CD4-positive, alpha-beta T cell (primary cell): ENCODE measurements at places on chromosomes 12 and 14. TPM values are rescaled to one million over a fixed set of nuclear protein-coding genes. Genes with fewer than 3 reads are reported as not detected.

DNA sequence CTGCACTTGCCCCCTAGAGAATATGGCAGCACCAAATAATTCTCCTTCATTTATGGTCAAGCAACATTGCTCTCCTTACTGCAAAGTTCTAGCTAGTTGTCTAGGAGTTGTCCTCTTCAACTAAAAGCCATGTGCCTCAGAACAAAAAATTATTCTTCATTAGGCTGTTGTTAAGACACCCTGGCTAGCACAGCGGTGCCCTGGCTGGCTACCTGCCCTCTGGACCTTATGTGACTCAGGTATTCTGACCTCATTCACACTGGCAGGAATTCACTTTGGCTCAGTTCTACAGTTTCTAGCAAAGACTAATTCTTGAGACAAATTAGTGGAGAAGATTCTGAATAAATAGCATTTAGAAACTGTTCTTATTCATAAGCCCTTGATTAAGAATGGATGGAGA is 224.4 kb upstream of the KRR1 start:
- DNase-seq, result no peak
- H3K36me3 ChIP-seq, result no peaks in the 10 kb centered on the region
- no peak overlapping the region for H3K27ac ChIP-seq

GRCh38 chr12:122471324-122472226 is 29.2 kb downstream of the ZCCHC8 start:
- H3K4me3 ChIP-seq, result no peak overlapping the region
- H3K4me1 ChIP-seq, result no peaks in the 10 kb centered on the region
- no peaks in the 10 kb centered on the region for H3K27me3 ChIP-seq
- H3K27ac ChIP-seq, result no peak overlapping the region

DNA sequence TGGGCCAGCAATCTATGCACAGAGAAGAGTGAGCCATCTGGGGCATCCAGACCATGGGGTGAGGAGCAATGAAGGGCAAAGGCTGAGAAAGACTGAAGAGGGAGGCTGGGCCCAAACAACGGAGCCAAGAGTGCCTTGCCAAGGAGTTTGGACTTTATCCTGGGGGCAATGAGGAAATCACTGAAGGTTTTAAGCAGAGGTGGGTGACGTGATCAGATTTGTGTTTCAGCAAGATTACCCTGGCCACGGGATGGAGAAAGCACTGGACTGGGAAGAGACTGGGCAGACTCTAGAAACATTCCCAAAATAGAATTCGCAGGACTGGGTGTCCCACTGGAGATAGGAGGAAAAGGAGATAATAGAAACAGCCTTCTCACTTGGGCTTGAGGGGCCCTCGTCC is 65.3 kb downstream of the DPF3 start:
- H3K4me3 ChIP-seq, result no peak overlapping the region
- H3K27ac ChIP-seq, result no peak overlapping the region
- H3K27me3 ChIP-seq, result no peaks in the 10 kb centered on the region
- H3K36me3 ChIP-seq, result no peaks in the 10 kb centered on the region

GRCh38 chr14:91929700-91930099 is 17.8 kb downstream of the FBLN5 start:
- no peak for DNase-seq
- H3K4me1 ChIP-seq, result no peaks in the 10 kb centered on the region
- no peaks in the 10 kb centered on the region for H3K36me3 ChIP-seq
- no peak overlapping the region for H3K4me3 ChIP-seq
- H3K27ac ChIP-seq, result no peak overlapping the region
- H3K27me3 ChIP-seq, result no peaks in the 10 kb centered on the region

GRCh38 chr12:6061660-6062059 is 62.8 kb downstream of the VWF start:
- no peak overlapping the region for H3K4me3 ChIP-seq
- peaks cover 5% of the 10 kb centered on the region for H3K4me1 ChIP-seq
- H3K27me3 ChIP-seq, result peaks cover 5% of the 10 kb centered on the region

- H3K4me3 ChIP-seq, result no peak overlapping the region
- DNase-seq, result no peak
- no peak overlapping the region for H3K27ac ChIP-seq
- no peaks in the 10 kb centered on the region for H3K4me1 ChIP-seq
- H3K27me3 ChIP-seq, result no peaks in the 10 kb centered on the region
Observed at GRCh38 chr14:77838831-77839511, 39.1 kb downstream of the ADCK1 start.

DNA sequence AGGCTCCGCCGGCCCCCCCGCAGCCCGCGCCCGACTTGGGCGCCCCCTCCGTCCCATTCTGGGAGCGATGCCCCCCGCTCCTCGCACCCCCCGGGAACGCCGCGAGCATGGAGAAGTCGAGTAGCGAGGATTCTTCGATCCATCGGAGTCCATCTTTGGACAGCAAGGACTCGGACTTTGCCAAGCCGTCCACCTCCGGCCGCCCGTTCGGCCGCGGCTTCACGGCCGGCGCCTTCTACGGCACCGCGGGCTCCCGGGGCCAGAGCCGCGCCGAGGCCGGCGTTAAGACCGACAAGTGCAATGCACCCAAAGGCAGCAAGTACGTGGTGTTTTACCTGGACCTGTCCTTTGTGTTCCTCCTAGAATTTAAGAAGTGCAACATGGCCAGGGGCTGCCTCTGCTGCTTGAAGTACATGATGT is 123.6 kb downstream of the TSPAN9 start:
- no peak overlapping the region for H3K4me3 ChIP-seq
- H3K36me3 ChIP-seq, result no peaks in the 10 kb centered on the region
- peaks cover 6% of the 10 kb centered on the region for H3K4me1 ChIP-seq
- no peak for DNase-seq
- H3K27me3 ChIP-seq, result peaks cover 30% of the 10 kb centered on the region

DNA sequence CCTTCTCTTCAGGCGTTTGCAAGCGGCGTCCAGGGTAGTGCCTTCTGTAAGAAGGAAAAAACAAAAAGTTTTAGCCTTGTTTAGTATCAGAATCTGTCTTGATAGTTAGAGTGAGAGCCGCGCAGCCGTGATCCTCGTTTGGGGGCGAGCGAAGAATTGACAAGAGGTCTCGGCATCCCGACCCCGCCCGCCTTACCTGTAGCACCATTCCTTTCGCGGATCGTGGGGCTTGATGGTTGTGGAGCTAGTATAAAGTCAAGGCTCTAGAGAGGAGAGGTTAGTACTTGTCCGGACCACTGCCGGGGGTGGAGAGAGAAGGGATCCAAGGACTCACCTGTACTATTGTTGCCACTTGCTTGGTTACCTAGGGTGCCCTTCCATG is 494 bp downstream of the TMTC3 start:
- H3K27me3 ChIP-seq, result no peaks in the 10 kb centered on the region
- H3K36me3 ChIP-seq, result peaks cover 8% of the 10 kb centered on the region
- peak overlapping the region; percentile 83 for H3K4me3 ChIP-seq
- peak overlapping the region; percentile 82 for H3K27ac ChIP-seq
- peaks cover 12% of the 10 kb centered on the region for H3K4me1 ChIP-seq

DNA sequence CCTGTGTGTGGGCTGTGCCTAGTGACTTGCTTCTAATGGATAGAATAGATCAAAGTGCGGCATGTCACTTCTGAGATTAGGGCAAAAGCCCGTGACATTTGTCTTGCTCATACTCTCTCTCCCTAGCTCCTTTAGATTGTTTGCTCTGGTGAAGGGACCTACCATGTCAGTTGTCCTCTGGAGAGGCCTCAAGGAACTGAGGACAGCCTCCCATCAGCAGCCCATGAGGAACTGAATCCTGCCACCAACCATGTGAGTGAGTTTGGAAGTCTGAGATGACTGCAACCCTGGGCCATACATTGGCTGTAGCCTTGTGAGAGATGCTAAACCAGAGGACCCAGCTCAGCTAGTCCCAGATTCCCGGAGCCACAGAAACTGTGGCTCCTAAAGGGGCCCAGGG is 101.6 kb upstream of the ESRRB start:
- H3K27me3 ChIP-seq, result peaks cover 6% of the 10 kb centered on the region
- no peaks in the 10 kb centered on the region for H3K4me1 ChIP-seq
- no peak overlapping the region for H3K4me3 ChIP-seq
- no peak for DNase-seq

DNA sequence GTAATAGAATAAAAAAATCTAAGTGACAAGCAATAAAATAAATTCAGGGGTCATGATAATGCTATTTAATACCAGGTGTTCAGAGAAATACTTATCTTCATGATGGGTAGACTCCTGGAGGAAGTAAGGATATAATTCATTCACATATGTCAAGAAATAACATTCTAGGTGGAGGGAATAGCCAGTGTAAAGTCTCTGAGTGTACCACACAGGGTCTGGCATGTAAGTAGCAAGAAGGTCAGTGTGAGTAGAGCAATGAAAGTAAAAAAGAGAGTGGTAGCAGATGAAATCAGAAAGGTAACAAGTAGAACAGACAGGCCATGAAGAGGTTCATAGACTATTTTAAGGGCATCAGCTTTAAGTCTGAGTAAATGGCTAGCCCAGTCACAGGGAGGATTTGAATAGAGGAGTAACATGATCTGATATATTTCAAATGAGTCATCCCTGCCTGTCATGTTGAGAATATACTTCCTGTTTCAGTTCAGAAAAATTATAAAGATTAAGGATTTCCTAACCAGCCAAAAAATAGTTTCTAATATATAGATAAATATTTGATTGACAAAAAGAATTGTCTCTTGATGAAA is 519.9 kb downstream of the C12orf50 start:
- DNase-seq, result no peak
- no peaks in the 10 kb centered on the region for H3K4me1 ChIP-seq
- H3K36me3 ChIP-seq, result no peaks in the 10 kb centered on the region
- H3K27me3 ChIP-seq, result no peaks in the 10 kb centered on the region
- H3K4me3 ChIP-seq, result no peak overlapping the region

DNA sequence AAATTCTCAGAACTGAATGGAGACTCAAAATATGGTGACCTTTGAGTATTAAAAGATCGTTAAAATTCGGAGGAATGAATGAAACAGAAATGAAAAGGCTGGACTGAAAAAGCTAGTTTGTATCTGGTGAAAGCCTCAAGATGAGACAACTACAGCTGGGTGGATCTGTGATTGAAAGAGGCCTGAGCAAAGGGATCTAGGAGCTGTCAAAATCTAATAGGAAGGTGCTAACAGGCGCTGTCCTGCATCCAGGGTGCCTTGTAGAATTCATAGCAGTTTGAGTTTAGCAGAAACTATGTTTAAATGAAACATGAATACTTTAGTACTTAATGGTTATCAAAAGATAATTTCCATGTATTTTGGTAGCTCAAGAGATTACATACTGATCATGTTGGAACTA is 2.3 kb downstream of the YY1 start:
- peaks cover 4% of the 10 kb centered on the region for H3K36me3 ChIP-seq
- peaks cover 53% of the 10 kb centered on the region for H3K4me1 ChIP-seq
- no peaks in the 10 kb centered on the region for H3K27me3 ChIP-seq
- no peak for DNase-seq
- peak overlapping the region; percentile 78 for H3K4me3 ChIP-seq

DNA sequence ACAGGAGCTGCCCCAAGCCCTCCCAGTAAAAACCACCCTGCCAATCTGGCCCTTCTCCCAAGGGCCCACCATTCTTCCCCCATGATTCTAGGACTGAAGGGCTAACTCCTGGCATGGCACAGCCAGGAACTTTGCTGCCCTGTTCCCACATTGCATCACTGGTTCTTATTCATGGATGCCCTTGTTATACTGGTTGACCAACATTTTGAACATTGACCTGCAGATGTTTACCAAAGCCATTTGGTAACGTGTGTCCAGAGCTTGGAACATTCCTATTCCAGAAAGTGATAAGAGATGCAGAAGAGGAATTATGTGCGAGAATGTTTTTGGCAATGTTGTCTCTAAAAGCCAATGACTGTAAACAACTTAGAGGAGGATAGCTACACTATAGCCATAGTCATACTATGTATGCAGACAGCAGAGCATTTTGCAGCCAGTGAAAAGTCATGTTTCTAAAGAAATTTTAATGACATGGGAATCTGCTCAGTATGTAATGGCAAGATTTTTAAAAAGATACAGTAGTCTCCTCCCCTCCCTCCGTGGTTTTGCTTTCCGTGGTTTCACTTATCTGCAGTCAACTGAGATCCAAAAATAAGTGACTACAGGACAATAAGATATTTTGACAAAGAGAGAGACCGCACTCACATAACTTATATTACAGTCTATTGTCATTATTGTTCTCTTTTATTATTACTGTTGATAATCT is 108.8 kb downstream of the DAAM1 start:
- no peaks in the 10 kb centered on the region for H3K27me3 ChIP-seq
- no peak for DNase-seq
- H3K36me3 ChIP-seq, result no peaks in the 10 kb centered on the region
- H3K27ac ChIP-seq, result no peak overlapping the region

- no peak overlapping the region for H3K4me3 ChIP-seq
- DNase-seq, result no peak
- H3K27ac ChIP-seq, result no peak overlapping the region
- no peaks in the 10 kb centered on the region for H3K27me3 ChIP-seq
- H3K36me3 ChIP-seq, result no peaks in the 10 kb centered on the region
Observed at GRCh38 chr14:87615822-87616679, 376.9 kb downstream of the GALC start.

GRCh38 chr12:85779768-85780167 is 56.4 kb downstream of the RASSF9 start:
- no peaks in the 10 kb centered on the region for H3K27me3 ChIP-seq
- no peak overlapping the region for H3K27ac ChIP-seq
- H3K36me3 ChIP-seq, result no peaks in the 10 kb centered on the region
- DNase-seq, result no peak

DNA sequence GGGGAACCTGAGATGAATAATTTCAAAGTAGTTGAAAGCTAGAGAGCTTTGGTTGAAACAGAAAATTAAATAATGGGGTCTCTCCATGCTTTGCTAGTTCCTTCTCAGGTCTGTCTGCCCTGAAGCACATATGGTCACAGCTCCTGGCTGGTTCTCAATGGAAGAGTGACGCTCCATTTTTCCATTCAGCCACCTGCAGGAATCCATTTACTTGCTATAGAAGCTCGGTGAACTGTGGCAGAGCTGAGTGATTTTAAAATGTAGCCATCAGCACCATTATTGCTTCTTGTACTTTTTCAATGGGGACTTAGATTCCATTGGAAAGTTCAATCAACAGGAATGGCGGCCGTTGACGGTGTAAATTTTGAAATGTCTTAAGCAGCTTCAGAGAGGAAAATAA is 525.2 kb downstream of the GLT1D1 start:
- H3K4me3 ChIP-seq, result no peak overlapping the region
- H3K4me1 ChIP-seq, result no peaks in the 10 kb centered on the region
- no peak overlapping the region for H3K27ac ChIP-seq

- no peak overlapping the region for H3K4me3 ChIP-seq
- H3K4me1 ChIP-seq, result no peaks in the 10 kb centered on the region
- DNase-seq, result no peak
- H3K27ac ChIP-seq, result no peak overlapping the region
Observed at GRCh38 chr12:5310151-5310550, 121.8 kb upstream of the NTF3 start.

The SRGAP1 gene
- 0.03 TPM for total RNA-seq

The MYL2 gene
- not detected for total RNA-seq

The GDF3 gene
- not detected for total RNA-seq

The AKAP3 gene
- 2.0 TPM for total RNA-seq

The SERPINA1 gene
- total RNA-seq, result 4.3 TPM

The NKX2-1 gene
- total RNA-seq, result not detected

The PHETA1 gene
- 1.3 TPM for total RNA-seq

The PRKD1 gene
- total RNA-seq, result not detected

The PPP2R3C gene
- total RNA-seq, result 37.6 TPM

The NELL2 gene
- 142 TPM for total RNA-seq

The DHRS2 gene
- not detected for total RNA-seq

The CABP1 gene
- total RNA-seq, result not detected
